ENCODE measurements at places on chromosomes 6 and 20.

DNA sequence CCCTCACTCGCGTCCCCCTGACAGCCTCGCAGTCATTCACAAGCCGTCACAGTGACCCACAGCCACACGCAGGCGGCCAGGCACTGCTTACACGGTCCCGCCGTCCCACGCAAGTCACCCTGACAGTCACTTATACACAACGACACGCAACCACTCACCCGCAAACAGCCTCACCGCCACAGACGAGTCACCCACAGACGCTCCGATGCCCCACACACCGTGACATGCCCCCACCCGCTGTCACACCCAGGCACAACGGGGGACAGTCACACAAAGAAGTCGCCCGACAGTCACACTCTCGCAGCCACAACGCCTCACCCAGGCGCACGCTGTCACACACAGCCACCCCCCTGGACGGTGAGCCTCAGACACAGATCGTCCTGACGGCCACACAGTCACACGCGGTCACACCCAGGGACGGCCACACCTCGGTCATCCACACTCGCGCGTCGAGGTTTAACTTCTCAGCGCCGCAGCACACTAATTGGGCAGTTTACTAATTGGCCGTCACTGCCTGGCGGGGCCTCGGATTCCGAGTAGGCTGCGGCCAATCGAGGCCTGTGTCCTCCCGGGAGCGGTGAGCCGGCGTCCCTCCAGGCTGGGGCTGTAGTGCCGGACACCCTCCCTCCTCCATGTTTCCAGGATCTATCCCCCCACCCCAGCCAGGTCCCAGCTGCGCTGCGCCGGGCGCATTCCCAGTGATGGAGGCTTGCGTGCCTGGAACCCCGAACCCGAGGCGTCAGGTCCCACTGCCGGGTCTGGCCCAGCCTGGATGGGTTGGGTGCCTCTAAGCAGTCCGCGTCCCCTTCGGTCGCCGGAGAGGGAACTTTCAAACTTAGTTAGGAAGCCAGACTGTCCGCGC lies 790 bp downstream of the TOX2 start:
- DNase-seq, result no peak

DNA sequence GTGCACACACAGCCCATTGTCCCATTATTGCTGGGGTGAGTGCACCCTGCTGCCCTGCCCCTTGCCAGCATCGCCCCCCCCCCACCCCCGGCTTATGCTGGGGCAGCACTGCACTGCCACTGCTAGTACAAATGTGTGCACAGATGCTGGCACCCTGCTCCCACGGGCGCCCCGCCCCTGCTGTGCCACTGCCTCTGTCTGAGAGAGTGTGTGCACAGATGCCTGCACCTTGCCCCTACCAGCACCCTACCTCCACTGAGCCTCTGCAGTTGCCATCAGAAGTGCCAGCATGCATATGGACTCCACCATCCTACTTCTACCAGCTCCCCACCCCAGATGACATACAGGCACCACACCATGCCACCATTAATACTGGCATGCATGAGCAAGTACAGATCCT lies 454.6 kb upstream of the KHDRBS2 start:
- no peak for DNase-seq

GRCh38 chr6:143553337-143553736 lies 41.8 kb upstream of the FUCA2 start:
- DNase-seq, result no peak

DNA sequence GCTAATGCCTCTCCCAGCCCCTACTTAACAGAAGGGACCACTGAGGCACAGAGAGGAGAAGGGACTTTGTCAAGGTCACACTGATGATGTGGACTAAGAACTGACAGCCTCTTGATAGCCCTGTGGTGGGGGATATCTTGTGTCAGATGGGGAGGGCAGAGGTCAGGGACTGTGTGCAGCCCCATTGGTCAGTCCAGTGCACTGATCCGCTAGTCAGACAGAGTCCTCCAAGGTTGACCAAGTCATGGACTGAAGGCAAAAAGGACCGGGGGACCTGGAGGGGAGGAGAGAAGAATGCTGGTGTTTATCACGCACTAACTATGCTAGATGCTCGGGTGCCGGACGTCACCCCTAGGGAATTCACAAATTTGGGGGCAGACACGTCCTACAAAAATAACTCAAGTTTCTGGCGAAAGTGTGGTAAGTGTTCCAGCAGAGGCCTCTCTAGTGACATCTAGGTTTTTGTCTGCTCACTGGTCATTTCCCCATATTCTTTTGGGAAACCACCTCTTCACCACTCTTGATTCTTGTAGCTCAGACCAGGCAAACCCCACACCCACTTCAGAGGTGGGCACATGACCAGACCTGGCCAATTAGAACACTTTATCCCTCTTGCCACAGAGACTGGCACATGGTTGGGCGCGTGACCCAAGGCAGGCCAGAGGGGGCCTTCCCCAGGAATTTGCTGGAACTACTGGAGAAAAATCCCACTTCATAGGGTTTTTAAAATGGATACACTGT lies 21.0 kb downstream of the TCF15 start:
- no peak for DNase-seq

DNA sequence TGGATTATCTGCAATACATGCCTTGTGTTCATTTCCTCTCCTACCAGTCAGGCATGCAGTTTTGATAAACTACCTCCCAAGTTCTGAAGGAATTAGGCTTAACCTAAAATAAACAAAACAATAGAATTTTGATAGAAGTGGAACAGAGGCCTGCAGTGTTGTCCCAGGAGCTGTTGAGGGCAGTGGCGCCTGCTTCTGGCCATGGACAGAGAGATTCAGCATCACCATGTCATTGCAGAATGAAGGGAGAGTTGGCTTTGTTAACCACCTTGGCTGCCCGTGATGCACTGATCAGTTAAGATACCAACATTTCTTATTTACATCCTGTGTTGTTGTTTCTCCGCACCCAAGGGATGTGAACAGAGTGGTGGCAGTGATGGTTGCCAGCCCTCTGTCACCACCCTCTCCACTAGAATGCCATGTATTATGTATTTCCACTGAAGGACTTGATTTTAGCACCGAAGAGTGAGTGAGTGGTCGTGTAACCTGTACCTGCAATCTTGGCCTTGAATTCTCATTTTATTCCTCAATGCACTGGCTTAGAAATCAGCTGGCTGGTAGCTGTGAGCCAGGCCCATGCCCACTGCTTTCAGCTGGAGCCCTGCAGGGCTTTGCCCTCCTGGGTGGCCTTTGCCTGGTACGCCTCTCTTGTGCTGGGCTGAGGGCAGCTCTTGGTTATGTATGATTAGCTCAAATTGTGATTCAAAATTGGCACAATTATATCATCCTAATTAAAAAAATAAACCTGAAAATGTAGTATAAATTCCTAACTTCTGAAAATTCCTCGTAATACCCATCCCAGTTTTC lies 56.5 kb downstream of the SHLD1 start:
- DNase-seq, result no peak

- DNase-seq, result no peak
These were observed 7.0 kb downstream of the GRIK2 start for GRCh38 chr6:101400326-101401135.

- DNase-seq, result no peak
These were observed 72.7 kb downstream of the KHDC1L start for GRCh38 chr6:73152556-73152955.

- DNase-seq, result no peak
These were observed 111.1 kb upstream of the MCHR2 start for GRCh38 chr6:100105138-100105537.

- no peak for DNase-seq
These were observed 50.8 kb upstream of the MYLIP start for GRCh38 chr6:16078064-16078463.

GRCh38 chr20:40148886-40149285 lies 540.1 kb downstream of the MAFB start:
- DNase-seq, result no peak

DNA sequence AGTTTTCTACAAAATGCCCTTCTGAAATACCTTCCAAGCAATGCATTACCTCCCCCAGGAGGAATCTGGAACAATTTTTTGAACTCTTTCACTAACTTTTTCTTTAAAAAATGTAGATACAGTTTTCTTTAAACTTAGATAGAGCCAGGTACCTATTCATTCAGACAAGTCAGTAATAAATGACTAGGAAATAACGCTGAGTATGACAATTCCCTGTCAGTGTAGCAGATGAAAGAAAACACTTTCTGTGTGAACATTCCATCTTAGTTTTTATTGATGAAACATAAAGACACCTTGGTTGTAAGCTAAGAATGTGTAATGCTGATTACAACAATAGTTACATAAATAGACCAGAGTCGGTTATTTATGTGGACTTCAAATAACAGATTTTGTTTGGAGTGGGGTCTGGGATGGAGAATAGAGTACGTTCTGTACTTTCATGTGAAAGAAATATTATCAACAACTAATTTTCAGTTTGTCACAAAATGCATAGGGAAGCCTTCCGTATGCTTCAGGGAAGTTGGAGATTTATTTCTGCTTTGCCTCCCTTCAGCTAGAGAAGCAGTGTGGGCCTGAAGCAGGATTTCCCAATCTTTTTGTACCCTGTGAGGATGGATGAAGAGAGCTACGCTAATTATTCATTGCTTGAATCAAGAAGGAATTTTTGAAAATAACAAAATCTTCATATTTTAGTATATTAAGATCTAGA lies 19.2 kb upstream of the QKI start:
- DNase-seq, result no peak

DNA sequence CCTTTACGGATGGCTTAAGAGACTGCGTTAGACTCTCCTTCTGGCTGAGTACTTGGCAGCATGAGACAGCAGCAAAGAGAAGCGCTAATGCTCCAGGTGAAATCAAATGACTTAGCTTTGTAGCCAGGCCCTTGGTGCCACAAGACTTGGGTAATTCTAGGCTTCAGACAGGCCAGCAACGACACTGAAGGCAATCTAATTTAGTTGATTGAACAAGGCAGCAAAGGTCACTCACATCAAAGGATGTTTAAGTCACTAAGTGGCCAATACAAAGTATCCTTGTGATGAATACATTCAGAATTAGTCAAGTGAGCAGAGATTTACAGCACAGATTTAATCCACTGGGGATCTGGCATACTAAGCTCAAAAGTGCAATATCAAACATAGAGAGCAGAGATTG lies 113.2 kb downstream of the FAM83B start:
- DNase-seq, result no peak
